ENCODE measurements at places on chromosomes 6 and 20.

GRCh38 chr20:23149623-23150279 is 63.6 kb upstream of the CD93 start:
- DNase-seq = no peak

DNA sequence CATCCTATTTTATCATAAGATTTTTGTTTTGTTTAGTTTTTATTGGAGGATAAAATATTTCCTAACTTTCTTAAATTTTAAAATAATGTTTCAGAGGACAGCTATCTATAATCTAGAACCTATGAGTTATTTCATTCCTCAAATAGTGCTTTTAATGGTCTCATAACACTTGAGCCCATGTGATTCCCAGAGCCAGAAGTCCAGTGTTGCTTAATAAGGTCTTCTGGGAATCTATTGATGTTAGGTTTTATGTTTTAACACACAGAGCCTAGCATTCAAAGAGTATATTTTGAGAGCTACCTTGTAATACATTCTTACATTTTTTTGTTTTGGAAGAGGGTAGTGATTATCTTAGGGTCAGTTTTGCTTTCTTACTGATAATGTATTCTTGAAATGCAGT is 200.2 kb downstream of the CENPW start:
- no peak for DNase-seq

GRCh38 chr6:153129873-153130514 is 1.1 kb downstream of the RGS17 start:
- no peak for DNase-seq

DNA sequence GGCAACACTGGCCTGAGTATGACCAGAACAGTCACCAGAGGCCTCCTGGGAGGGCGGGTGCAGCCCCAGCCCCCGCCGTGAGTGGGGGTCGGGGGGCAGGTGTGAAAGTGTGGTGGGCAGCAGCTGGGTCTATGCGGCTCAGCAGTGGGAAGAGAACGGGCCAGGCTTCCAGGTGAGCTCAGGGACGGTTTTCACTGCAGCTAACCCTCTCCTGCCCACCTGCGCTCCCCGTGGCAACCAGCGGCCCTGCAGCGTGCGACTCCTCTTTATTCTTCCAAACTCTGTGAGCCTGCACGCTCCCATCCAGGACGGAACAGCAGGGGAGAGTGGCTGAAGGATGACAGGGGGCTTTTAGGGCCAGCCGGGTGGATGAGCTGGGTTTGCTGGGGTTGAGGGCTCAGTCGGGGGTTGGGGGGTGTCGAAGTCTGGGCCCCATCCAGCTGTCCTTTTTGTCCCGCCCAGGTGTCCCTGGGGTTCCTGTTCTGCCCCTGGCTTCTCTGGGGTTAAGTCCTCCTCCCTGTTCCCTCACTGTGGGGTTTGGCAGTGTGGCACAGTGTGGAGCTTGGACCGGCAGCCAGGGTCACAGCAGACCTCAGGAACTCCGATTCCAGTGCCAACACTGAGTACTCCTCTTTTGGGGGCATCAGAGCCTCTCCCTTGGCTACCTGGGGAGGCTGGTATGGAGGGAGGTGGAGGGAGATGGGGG is 859 bp upstream of the BIRC7 start:
- DNase-seq = no peak

DNA sequence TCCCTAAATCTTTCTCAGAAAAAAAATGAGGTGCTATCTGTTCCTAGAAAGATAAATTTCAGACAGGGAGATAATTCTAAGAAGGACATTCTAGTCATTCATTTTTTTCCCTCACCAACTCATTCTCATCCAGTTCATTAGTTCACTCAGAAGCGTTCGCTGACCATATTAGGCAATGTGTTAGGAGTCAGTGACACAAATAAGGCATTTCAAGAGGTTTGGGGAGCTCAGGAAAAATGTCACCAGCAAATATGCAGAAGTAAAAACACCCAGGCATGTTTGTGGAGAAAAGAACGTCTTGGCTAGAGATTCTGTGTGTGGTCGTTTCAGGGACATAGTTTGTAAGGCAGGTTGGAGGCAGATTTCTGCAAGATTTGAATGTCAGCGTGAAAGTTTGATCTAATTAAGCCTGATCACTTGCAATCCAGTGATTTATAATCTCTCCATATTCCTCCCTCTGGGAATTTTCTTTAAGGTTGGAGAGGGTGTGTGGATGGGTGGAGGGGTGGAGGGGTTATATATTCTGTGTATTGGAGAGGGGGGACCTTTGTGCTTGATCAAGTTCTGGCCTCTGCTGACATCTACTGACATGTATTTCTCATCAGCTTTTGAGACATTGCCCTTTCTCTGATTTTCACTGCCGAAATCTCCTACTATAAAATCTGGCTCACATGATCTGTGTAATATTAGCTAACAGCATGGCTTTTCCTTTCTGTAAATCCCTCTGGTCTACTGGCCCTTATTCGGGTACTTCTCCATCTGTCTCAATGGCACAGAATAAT is 3.6 kb downstream of the MYCT1 start:
- DNase-seq = no peak

DNA sequence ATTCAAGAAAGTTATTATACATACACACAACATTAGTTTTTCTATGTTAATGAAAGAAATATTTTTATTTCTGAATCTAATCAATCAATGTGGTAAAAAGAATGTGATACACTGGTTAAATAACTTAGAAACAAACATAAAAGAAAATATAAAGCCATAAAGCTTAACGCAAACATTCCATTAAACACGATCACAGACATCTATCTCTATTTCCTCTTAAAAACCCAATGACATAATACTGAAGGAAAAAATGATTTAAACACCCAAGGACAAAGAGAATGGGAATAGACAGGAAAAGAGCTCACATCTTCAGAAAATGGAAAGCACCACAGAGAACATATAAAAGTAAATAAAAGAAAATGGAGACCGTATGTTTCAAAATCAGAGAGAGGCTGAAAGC is 19.4 kb downstream of the ZUP1 start:
- DNase-seq = no peak

- no peak for DNase-seq
Measured at GRCh38 chr6:346386-347030, 45.0 kb upstream of the IRF4 start.

GRCh38 chr6:24662236-24662635 is 4.5 kb downstream of the TDP2 start:
- DNase-seq = no peak

DNA sequence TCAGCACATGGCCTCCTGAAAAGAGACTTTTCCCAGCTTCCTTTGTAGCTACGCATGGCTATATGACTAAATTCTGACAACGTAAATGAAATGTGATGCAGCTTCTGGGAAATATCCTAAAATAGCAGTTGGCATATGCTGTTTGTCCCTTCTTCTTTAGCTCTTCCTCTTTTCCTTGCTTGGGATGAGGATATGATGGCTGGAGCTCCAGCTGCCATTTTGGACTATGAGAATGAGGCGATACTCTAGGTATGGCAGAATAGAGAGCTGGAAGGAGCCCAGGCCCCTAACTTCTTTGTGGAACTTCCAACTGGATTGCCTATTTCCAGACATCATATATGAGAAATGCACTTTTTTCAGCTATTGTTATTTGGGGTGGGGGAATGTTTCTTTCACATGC is 5.3 kb upstream of the ZFP64 start:
- no peak for DNase-seq

DNA sequence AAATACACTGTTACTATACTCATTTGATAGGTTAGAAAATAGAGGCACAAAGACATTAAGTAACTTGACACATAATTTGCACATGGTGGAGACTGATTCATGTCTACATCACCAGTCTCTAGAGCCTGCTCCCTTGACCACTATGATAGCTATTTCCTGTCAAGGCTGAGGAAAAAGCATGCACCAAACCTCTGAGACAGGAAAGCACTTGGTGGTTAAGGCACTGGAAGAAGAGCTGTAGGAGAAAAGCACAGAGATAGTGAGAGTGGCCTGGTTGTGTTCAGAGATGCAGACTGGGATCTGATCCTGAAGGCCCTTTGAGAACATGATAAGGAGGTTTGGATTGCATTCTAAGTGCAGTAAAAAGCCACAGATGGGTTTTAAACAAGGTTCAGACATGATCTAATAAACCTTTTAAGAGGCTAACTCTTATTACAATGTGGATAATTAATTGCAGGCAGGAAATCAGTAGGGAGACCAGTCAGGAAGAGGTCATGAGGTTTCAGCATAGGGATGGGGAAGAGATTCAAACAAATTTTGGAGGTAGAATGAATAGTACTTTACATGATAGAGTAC is 168.9 kb downstream of the PHF3 start:
- DNase-seq = no peak
